ENCODE measurements at places on chromosomes 4 and X.
A peak's percentile ranks its signal among the peaks of the same experiment; 100 is the strongest.

GRCh38 chr4:173264684-173265185 lies 69.4 kb downstream of the HMGB2 start:
- DNase-seq: no peak

DNA sequence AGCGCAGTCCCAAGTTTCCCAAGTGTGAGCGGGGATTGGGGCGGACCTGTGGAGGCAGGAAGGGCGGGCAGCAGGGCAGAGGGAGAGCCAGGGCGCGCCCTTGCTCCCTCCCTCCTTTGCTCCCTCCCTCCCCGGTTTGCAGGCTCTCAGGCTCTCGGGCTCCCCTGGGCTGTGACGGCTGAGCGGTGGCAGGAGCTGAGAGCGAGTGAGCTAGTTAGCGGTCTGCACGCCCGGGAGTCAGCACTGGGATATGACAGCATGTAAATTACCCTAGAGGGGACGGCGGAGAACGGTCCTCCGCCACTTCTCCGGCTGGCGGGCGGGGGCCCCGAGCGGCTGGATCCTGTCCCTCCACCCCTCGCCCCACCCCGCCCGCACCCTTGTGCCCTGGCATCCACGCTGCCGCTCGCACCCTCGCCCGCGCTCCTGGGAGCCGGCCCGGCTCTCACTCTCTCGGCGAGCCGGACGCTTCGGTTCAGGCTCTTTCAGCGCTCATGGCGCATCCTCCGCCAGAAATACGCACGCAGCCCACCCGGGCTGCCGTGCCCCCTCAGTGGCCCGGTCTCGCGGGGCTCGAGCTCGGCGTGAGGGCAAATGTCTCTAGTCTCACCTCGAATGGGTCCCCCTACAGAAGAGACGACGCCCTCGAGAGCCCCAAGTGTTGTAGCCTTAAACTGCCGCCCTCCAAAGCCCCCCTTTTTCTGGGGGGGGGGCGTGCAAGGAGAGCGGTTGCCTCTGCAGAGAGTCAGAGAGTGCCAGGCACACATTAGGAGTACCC lies at the start of gene TSC22D3:
TSS of gene TSC22D3 (minus strand) at position 54 of the 778 bp plus-strand sequence. CDS start 368 bp downstream, outside the sequence.
- DNase-seq: peak; percentile 18

GRCh38 chr4:130422261-130422660 lies 1326.3 kb downstream of the C4orf33 start:
- no peak for DNase-seq

GRCh38 chrX:68432648-68433047 lies 647 bp downstream of the OPHN1 start:
- no peak for DNase-seq

DNA sequence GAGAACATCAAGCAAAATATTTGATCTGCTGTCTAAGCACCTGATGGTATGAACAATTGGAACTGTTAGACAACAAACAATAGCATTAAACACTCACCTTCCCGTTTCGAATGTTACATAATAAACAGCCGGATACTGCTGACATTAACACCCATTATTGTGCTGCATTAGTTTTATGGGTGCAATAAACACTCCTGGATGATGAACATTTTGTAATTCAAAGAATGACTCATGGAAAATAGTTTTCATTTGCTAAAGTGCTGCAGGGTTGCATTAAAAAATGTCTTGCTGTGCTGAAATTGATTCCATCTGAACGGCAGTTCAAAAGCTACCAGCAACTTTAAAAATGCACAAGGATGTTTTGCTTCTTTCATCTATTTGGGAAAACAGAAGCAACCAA lies 100.8 kb upstream of the SORBS2 start:
- no peak for DNase-seq

DNA sequence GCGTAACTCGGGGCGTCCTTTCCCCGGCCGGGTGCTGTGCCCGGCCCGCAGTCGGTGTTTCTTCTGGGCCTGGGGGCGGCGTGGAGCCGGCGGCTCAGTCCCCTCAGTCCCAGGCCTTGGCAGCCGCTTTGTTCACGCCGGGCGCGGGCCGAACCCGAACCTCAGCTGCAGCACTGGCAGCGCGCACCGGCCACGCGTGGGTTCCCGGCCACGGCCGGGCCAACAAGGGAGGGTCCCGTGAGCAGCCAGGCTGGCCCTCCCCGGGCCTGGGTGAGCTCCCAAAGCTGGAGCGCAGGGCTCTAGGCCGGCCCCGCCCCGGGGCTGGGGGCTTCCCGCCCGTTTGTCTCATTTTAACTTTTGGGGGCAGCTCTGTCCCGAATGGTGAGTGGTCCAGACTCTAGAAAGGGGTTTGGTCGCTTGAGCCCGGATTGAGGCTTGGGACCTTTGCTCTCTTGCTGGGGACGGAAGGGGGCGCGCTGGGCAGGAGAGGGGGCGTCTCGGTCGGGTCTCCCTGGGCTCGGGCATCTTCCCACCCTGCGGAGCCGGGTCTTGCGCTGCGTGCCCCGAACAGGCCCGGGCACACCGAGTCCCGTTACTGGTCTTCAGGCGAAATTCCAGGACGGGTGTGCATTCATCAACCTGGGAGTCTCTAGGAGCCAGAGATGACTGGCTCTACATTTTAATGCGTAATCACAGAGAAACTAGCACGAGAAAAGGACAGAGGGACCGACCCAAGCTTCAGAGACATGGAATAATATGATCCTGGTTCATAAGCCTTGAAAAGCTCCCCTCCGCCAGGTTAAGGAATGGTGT lies 177.1 kb downstream of the CBR4 start:
- no peak for DNase-seq

- no peak for DNase-seq
Measured at GRCh38 chr4:79764120-79764519, 308.9 kb downstream of the ANTXR2 start.

DNA sequence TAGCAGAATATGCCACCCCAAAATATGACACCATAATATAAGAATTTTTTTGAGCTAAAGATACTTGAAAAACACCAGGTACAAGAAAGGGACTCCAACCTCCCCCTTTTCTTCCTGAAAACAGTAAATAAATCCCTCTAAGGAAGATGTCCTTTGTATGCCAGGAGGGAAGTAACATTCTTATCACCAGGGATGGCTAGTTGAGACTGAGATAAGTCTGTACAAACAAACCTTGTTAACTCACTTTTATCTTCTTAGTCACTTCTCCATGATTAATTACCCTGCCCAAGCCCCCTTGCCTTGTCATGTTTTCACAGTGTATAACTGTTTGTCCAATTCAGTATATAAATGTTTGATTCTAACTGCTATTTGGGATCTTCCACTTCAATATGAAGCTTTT lies 888.0 kb downstream of the PCDH18 start:
- DNase-seq: no peak

- peak; percentile 76 for DNase-seq
Measured at GRCh38 chrX:283115-283845, 2.1 kb downstream of the PLCXD1 start.

DNA sequence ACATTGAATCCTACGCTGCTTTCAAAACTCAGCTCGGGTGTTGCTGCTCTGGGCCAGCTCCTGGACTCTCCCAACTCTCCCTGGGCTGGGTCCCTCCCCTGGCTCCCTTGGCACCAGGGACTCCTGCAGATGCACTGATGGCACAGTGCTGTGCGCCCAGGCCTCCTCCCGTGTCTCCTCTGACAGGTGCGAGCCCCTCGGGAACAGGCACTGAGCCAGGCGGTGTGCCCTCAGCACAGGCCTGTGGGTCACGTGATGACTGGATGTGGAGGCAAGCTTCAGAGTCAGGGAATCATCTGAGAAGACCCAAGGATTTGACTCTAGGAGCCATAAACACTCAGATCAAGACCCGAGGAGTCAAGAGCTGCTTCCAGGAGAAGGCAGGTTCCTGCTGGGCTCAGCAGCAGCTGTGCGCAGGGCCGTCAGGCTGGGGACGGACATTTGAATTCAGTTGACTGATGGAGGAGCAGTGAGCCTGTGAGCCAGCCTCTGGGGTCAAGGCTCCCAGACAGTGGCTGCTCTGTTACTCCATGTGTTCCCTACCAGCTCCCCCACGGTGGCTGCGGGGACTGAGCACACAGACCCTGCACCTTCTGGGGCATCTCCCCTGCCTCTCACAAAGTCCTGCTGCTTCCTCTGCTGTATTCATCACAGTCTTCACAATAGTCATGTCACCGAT lies 33.0 kb downstream of the NAT8L start:
- no peak for DNase-seq

DNA sequence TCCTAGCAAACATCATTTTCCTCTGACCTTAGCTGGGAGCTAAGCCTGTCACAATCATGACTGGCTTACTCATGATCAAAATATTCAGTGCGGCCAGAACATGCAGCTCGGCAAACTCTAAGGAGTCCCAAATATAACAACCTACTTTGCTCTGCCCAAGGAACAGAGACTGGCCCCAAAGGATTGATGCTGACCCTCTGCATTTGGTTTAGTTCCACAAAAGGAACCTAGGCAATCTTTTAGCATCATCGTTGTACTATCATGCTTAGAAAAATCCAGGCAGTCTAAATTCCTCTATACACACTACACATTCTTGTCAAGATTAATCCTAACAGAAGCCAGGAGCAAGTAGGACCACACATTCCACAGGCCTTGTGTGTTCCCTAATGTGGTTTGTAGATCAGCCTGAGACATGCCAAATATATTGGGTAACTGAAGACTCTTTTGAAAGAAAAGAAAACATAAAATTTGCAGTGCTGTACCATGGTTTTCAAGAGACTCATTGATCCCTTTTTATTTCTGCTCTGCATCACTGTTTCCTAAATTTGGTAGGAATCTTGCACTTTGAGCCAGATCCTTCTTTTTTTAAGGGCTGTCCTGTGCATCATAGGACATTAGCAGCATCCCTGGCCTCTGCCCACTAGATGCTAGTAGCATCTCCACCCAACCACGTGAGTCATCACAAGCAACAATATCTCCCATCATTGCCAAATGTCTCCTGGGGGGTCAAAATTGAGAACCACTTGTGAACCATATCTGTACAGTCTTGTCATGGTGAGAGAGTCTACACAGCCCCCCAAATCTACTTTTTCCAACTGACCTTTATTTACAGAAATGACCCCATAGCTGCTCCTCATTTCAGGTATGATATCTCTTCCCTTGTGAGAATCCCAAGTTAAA lies 17.6 kb upstream of the CC2D2A start:
- DNase-seq: no peak

- DNase-seq: no peak
Measured at GRCh38 chr4:48898733-48899431, 7.7 kb downstream of the OCIAD2 start.

DNA sequence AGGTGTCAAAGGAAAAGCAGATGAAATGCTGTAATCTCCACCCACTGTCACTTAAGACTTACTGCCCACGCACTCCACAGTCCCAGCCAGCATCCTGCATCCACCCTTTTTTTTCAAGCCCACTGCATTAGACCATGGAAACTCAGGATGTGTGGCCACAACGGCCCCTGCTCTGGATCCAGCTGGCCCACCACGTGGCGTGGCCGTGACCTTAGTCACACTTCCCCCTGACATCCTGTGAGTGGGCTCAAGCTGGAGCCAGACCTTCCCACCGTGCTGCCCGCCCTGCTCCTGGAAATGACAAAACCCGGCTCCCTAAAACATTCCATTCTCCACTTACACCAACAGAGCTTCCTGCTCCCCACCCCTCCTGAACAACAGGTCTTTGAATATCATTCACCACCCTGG lies 588.3 kb upstream of the DIPK2B start:
- DNase-seq: no peak

DNA sequence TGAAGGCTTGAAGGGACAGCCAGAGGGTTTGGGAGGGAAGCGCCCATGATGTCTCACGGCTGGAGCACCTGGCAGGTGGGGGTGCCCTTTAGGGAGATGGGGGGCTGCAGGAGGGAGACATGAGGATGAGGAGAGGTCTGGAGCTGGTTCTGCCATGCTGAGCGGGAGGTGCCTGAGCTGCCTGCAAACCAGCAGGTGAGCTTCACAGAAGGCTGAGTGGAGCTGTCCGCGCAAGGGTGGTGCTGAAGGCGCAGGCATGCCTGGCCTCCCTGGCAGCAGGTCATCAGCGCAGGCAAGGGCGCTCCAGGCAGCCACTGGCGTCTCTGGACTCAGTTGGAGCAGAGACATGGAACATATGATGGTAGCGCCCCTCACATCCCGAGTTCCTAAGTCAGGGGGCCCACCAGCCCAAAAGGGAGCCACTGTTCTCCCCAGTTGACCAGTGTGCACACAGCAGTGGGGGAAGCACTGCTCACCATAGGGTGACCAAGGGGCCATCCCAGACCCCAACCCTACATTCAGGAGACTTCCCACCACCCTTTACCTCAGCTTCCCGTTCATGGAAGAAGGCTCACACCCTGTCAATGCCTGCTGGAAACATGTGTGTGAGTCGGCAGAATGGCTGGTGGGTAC lies 25.8 kb downstream of the ADRA2C start:
- DNase-seq: no peak

All from thoracic aorta (tissue), 2 donors.